ENCODE measurements at places on chromosomes 13 and 19. TPM values are rescaled to one million over a fixed set of nuclear protein-coding genes. Genes with fewer than 3 reads are reported as not detected.

DNA sequence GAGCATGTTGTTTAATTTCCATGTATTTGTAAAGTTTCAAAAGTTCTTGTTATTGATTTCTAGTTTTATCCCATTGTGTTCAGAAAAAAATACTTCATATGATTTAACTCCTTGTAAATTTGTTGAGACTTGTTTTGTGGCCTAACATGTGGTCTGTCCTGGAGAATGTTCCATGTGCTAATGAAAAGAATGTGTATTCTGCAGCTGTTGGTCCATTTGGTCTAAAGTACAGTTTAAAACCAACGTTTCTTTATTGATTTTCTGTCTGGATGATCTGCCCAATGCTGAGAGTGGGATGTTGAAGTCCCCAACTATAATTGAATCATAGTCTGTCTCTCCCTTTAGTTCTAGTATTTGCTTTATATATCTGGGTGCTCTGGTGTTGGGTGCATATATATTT is 34.9 kb upstream of the TPP2 start:
- no peak for DNase-seq

GRCh38 chr13:86438034-86438433 is 638.8 kb upstream of the SLITRK6 start:
- DNase-seq, result no peak

DNA sequence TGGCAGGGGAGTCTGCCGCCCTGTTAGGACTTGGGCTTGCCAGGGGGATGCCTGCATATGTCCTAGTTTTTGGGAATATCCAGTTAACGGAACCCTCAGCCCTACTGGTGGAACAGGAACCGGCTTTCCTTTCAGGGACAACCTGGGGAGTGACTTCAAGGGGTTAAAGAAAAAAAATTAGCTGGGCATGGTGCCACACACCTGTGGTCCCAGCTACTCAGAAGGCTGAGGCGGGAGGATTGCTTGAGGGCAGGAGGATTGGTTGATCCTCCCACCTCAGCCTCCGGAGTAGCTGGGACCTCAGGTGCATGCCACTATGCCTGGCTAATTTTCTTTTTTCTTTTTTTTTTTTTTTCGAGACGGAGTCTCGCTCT is 22.5 kb downstream of the LDLR start:
- DNase-seq, result no peak

DNA sequence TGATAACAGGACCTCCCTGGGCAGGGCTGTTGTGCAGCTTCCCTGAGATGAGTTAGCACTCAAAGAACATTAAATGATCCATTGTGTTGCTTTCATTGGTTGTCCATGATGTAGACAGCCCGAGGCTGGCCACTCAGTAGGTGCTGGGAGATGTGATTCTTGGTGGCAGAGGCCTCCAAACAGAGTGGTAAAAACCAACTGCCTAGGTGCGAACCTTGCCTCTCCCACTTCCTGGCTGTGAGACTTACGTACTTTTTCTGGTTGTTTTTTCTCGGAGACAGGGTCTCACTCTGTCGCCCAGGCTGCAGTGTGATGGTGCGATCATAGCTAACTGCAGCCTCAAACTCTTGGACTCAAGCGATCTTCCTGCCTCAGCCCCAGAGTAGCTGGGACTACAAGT is 6.2 kb downstream of the SARS2 start:
- no peak for DNase-seq

TPTE2 gene
- not detected for total RNA-seq

GRCh38 chr13:81021284-81021840 is 680.4 kb upstream of the SPRY2 start:
- DNase-seq, result no peak

LYPD3 gene
- 3.0 TPM for total RNA-seq

Data from activated T-helper 2 cell treated with anti-CD3 and anti-CD28 coated beads, Interferon-gamma antibody, Interleukin-2, Interleukin-4, amounts not matched to agents 10 μg/mL and 5 μg/mL and 100 μg/mL, durations not matched to agents 14 hours and 24 hours and 36 hours (primary cell).